Fibroblast of villous mesenchyme (primary cell): ENCODE measurements at places on chromosomes 12 and 14. TPM values are rescaled to one million over a fixed set of nuclear protein-coding genes. Genes with fewer than 3 reads are reported as not detected.

TAS2R9 gene
- total RNA-seq: not detected in 2 replicates

PROX2 gene
- under 0.01 TPM in 1 of 2 replicates, not detected in the other for total RNA-seq

TMEM179 gene
- total RNA-seq: under 0.01 TPM in 1 of 2 replicates, not detected in the other

GNG2 gene
- 4.3 and 12.9 TPM in 2 replicates for total RNA-seq

AMHR2 gene
- total RNA-seq: not detected in 2 replicates

KCNH3 gene
- total RNA-seq: under 0.01 TPM in 2 replicates

DIP2B gene
- 29.8 and 32.9 TPM in 2 replicates for total RNA-seq

COX8C gene
- total RNA-seq: not detected in 2 replicates

KRT1 gene
- total RNA-seq: not detected in 2 replicates

ERO1A gene
- 49.7 and 52.8 TPM in 2 replicates for total RNA-seq

PTGER2 gene
- total RNA-seq: 1.3 and 5.2 TPM in 2 replicates

KCNC2 gene
- total RNA-seq: 0.43 TPM in 1 of 2 replicates, not detected in the other

C12orf50 gene
- under 0.01 TPM in 1 of 2 replicates, not detected in the other for total RNA-seq

CLEC1B gene
- total RNA-seq: under 0.01 TPM in 1 of 2 replicates, not detected in the other

DIO2 gene
- 31.5 and 42.5 TPM in 2 replicates for total RNA-seq

KRT78 gene
- not detected in 2 replicates for total RNA-seq

PWP1 gene
- 58.0 and 68.7 TPM in 2 replicates for total RNA-seq
